ENCODE measurements at places on chromosomes 6 and 20.

GRCh38 chr6:106527117-106527516, 102.2 kb downstream of the RTN4IP1 start:
- H3K27me3 ChIP-seq = no peaks in the 10 kb centered on the region
- peaks cover 3% of the 10 kb centered on the region for H3K4me1 ChIP-seq
- no peak overlapping the region for H3K27ac ChIP-seq
- peaks cover 5% of the 10 kb centered on the region for H3K36me3 ChIP-seq
- no peak for DNase-seq

- H3K4me1 ChIP-seq = no peaks in the 10 kb centered on the region
- H3K36me3 ChIP-seq = peaks cover 29% of the 10 kb centered on the region
- no peaks in the 10 kb centered on the region for H3K27me3 ChIP-seq
- H3K4me3 ChIP-seq = no peak overlapping the region
These were observed 26.8 kb downstream of the GINM1 start for GRCh38 chr6:149592983-149593382.

DNA sequence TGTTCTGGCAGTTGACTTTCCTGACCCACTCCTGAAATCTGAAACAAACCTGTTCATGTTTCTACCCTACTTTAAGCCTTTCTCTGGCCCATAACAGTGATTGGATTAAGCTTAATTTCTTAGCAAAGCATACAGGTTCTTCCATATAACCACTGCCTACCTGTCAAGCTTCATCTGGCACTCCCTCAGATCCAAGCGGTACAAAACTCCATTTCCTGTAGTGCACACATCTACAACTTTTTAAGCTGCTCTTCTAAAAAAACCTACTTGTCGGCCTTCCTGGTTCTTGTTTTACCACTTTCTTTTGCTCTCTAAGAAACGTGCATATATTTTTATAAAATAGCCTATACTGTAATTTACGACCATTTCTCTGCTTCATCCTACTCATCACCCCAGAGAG, 916 bp upstream of the PPP1R11 start:
- peaks cover 6% of the 10 kb centered on the region for H3K36me3 ChIP-seq
- H3K27ac ChIP-seq = peak overlapping the region; percentile 90
- H3K4me1 ChIP-seq = peaks cover 38% of the 10 kb centered on the region
- H3K27me3 ChIP-seq = no peaks in the 10 kb centered on the region
- H3K4me3 ChIP-seq = peak overlapping the region; percentile 91
- DNase-seq = no peak

- H3K27ac ChIP-seq = no peak overlapping the region
- peaks cover 2% of the 10 kb centered on the region for H3K27me3 ChIP-seq
- H3K36me3 ChIP-seq = no peaks in the 10 kb centered on the region
- no peak overlapping the region for H3K4me3 ChIP-seq
- DNase-seq = peak; percentile 58
These were observed 197.4 kb upstream of the KCNG1 start for GRCh38 chr20:51220293-51220706.

GRCh38 chr20:23111307-23111943, 25.3 kb upstream of the CD93 start:
- no peak overlapping the region for H3K27ac ChIP-seq
- no peaks in the 10 kb centered on the region for H3K4me1 ChIP-seq
- no peaks in the 10 kb centered on the region for H3K36me3 ChIP-seq

DNA sequence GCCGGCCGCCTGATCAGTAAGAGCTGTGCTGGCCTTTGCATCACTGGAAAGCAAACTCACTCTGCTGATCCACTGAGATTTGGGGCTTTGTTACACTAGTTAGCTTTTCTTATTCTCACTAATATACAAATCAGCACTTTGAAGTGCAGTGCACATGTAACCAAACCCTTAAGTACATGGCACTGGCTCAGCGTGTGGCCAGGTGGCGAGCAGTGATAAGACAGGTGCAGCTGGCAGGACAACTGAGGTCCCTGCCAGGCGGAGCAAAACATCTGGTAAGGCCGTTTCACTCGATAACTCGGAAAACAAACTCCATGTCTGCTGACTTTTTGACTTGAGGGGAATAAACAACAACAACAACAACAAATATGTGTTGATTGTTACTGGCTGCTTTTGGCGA, 11.0 kb downstream of the GFRA4 start:
- H3K36me3 ChIP-seq = peaks cover 5% of the 10 kb centered on the region
- H3K4me3 ChIP-seq = no peak overlapping the region
- H3K27me3 ChIP-seq = no peaks in the 10 kb centered on the region

DNA sequence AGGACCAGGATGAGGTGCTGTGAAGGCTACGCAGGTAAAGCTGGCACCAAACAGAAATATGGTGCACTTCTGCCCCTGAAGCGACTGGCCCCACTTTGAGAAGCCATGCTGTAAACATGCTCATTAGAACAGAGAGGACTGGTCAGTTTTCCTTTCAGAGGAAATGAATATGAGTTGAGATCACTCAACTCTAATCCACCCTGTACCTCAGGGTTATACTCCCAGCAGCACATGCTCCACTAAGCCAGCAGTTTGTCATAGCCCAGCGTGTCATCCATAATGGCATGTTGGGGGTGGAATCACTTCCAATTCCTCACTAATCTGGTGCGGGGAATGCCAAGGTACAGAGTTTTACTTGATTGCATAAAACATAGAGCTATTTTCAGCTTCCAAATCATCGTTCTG, 98.1 kb downstream of the HIVEP2 start:
- no peaks in the 10 kb centered on the region for H3K27me3 ChIP-seq
- no peak overlapping the region for H3K4me3 ChIP-seq
- H3K4me1 ChIP-seq = peaks cover 13% of the 10 kb centered on the region
- H3K36me3 ChIP-seq = no peaks in the 10 kb centered on the region
- peak overlapping the region; percentile 56 for H3K27ac ChIP-seq

DNA sequence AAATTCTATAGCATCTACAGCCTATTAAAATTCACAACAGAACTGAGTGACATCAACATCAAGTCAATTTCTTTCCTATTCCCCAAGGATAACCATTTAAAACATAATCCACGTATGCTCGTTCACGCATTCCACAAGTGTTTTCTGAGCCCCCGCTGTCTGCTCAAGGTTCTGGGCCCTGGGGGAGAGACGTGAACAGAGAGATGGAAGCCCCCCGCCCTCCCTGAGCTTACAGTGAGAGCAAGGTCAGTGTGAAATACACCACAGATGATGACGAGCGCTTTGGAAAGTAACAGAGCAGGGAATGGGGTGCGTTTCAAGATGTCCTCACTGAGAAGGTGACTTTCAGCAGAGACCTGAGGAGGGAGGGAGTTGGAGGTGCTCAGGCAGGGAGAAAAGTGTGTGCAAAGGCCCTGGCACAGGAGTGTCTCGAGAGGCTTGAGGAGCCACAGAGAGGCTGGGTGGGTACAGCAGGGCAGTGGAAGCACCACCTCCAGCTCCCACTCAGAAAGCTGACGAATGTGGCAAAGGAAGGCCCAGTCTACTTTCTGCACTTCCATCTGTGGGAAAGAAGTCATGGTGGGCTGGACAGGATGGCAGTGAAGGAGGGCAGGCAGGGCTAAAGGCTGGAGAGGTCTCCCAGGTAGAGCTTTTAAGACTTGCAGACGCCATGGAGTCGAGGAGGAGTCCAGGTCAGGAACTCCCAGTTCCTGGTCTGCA, 88.3 kb downstream of the DLL1 start:
- peak; percentile 14 for DNase-seq
- no peaks in the 10 kb centered on the region for H3K36me3 ChIP-seq
- no peak overlapping the region for H3K27ac ChIP-seq
- no peaks in the 10 kb centered on the region for H3K4me1 ChIP-seq
- no peak overlapping the region for H3K4me3 ChIP-seq
- H3K27me3 ChIP-seq = no peaks in the 10 kb centered on the region
